ENCODE measurements at places on chromosomes 7 and 10.

GRCh38 chr7:128166603-128167041 is 74.5 kb upstream of the LEP start:
- no peak for DNase-seq

DNA sequence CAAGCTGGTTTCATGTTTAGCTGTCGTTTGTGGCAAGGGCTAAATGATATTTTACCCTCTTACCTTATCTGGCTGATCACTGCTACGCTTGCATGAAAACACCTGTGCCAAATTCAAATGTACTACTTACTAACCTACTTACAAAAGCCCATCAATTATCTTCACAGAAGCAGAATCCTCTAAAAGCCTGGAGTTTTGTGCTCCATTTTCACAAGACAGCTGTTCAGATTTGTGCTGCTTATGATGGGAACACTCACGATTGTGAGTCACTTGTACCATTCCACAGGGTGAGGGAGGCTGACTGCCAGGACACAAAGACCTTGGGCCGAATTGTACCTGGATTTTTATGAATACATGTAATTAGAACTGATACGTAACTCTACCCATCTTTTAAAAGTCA is 245.0 kb upstream of the NPY start:
- DNase-seq, result no peak

- no peak for DNase-seq
Measured at GRCh38 chr10:8636371-8636770, 581.9 kb downstream of the GATA3 start.

DNA sequence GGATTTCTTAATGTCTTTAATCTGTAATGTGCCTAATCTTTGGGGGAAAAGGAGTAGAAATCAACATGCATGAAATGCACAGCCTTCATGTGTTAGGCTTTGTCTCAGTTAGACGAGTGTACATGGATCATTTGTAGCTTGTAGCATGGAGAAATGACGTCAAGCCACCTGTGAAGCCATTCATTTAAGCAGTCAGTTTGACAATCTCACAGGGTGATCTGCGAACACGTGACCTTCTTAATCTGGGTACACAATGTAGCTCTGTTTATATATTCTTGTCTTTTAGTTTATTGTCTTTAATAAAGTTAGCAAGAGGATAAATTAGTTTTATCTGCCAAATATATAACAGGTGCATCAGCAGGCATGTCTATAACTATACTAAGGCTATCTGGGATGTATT is 351.9 kb upstream of the LRGUK start:
- DNase-seq, result no peak

GRCh38 chr10:102850025-102850518 is 4.0 kb upstream of the BORCS7 start:
- DNase-seq, result no peak

- DNase-seq, result no peak
Measured at GRCh38 chr7:124679586-124680225, 85.9 kb downstream of the GPR37 start.

- DNase-seq, result no peak
Measured at GRCh38 chr7:36986511-36986933, 262.2 kb upstream of the AOAH start.

DNA sequence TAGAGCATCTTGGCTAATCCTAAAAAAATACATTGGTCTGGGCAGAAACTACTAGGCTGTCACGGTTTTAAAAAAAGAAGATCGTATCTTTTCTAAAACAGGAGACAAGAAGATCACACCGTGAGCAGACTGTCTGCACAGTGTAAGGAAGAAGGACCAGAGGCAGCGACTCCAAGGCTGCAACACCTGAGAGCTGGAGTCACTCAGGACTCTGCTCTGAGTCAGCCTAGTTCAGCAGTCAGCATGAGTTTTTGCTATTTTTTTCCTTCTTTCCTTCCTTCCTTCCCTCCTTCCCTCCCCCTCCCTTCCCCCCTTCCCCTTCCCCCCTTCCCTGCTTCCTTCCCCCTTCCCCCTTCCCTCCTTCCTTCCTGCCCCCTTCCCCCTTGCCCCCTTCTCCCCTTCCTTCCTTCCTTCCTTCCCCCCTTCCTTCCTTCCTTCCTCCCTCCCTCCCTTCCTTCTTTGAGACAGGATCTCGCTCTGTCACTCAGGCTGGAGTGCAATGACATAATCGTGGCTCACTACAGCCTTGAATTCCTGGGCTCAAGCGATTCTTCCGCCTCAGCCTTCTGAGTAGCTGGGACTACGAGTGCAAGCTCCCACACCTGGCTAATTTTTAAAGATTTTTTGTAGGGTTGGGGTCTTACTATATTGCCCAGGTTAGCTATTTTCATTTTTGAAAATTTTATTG is 24.4 kb downstream of the BAG3 start:
- no peak for DNase-seq

GRCh38 chr7:71470326-71470725 is 338.4 kb downstream of the GALNT17 start:
- DNase-seq, result no peak

DNA sequence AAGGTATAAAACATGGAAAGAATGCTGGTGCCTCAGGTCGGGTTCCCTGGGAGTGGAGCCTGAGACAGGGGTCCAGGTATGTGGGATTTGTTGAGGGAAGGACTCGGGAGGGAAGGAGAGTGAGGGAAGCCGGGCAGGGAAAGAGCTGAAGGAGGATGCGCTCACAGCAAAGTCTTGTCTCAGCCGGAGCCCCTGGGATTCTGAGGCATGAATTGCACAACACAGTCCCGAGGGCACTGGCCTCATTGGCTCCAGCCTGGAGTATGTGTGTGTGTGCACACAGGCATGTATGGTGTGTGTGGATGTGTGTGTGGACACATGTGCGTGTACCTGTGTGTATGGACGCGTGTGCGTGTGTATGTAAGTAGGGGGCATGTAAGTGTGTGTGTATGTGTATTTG is 87.4 kb downstream of the WDFY4 start:
- no peak for DNase-seq

DNA sequence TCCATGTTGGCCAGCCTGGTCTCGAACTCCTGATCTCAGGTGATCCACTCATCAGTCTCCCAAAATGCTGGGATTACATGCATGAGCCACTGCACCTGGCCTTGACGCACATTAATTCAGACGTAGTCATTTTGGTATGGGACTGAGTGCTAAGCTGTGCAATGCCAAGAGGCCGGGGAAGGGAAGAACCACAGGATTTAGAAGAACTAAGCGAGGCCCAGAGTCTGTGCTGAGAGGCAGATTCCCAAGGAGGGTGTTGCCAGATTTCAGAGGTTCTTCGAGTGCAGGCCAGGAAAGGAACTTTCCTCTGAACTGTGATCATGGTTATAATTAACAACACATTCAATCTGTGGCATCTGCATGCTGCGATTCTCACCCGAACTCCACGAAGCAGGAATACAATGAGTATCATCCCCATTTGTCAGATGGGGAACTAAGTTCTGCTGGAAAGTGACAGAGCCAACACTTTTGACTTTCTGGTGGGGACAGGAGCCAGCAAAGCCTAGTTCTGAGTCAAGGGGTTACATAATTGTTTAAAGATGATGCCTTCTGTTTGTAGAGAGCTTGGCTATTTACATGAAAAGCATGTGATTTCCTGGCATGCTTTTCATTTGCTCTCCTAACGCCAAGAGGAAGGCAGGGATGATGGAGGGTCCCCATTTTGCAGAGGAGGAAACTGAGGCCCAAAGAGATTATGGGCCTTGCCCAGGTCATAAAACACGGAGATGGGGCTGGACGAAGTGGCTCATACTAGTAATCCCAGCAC is 6.2 kb upstream of the ZAN start:
- DNase-seq, result no peak

GRCh38 chr10:129548600-129548999 is 81.6 kb downstream of the MGMT start:
- DNase-seq, result no peak

DNA sequence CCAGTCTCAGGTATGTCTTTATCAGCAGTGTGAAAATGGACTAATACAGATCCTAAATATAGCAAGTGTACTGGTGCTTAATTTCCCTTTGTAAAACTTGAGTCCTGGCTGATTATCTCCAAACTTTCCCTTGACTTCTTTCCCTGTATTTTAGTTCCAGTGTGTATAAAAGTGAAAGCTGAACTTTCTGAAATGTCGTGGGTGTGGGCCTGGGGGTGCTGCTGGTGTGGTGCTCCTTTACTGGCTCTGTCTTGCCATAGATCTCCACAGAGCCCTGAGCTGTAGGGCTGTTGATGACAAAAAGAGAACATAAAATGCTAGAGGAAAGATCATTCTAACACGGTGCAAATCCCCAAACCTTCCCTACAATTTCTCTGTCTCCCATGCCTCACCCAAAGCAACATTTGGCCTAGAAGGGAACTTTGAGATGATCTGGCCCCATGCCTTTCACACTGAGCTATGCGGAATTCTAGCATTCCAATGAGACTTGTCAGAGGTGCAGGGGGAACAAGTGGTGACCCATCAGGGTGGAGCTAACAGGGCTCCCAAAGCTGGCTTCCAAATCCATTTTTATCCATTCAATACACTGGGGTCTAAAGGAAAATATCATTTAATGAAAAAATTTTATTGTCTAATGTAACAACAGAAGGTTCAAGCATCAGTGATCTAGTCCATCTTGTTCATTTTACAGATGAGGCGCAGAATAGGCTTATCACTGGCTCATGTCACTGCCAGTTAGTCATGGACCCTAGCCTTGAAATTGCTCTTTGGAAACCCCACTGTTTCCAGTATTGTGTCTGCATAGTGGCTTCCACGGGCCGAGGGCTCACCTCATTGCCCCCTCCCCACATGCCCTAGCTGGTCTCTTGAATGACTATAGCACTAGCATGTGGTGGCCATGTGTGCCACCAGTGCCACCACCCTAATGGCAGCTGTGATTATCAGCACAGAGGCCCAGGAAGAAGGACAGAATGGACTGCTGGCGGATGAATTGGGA is 1000.9 kb downstream of the LRMDA start:
- DNase-seq, result no peak

DNA sequence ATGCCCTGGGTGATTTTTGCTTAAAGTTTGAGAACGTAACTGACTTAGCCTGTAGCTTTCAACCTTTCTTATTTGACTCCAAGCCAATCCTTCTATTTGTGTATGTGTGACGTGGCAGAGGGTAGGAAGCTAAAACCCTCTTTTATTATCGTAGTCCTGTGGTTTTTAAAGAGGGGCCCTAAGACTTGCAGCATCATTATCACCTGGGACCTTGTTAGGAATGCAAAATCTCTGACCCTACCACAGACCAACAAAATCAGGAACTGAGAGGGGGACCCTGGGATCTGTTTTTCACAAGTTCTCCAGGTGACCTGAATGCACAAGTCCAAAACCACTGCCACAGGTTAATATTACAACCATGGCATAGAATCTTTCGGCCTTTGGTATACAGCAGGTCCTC is 80.1 kb downstream of the OSBPL3 start:
- DNase-seq, result peak; percentile 85

GRCh38 chr10:12417331-12417730 is 68.0 kb downstream of the CAMK1D start:
- DNase-seq, result no peak

DNA sequence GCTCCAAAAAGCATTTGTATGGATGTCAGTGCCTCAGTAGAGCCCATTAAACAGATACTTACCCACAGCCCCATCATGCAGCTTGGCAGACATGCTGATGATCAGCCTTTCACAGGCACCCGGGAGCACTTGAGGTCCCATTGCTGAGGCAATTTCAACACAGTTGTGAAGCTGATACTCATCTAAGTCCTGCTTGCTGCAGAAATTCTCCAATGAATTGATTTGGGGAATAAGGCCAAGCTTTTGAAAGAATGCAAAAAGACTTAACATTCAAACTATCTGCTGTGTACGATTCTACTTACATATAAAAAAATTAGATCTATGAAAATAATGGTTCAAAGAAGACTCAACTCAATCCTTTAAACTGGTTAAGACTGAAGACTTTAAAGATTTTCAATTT is 60.5 kb downstream of the LAMB4 start:
- no peak for DNase-seq

DNA sequence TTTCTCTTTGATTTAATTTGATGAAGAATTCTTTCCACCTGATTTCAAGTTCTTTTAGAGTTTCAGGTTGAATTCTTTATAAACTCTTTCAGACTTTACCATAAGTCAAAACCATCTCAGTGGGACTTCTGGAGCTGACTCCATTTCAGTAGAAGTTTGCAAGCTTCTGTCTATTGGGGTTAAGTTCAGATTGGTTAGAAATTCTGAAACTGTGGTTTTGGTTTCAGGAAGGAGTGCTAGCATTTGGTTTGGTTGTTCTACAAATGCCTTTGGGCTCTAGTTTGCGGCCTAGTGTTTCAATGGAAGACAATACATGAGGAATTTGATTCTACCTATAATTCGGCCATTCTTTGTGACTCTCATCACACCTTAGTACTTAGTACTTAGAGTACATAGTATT is 176.8 kb upstream of the RHOBTB1 start:
- peak; percentile 12 for DNase-seq

DNA sequence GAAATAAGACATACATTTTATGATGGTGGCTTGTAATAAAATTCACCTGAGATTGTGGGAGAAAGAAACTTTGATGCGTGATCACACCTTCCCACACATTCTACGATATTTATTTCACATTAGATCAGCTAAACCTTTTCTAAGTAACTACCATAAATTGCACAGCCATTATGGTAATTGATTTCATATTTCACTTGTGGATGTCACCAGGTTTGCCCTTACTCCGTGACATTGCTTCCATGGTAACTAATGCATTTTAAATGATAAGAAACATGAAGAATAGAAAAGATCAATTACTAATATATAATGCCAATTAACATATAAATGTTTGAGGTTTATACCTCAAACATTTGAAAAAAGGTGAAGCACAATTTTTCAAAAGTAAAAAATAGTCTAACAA is 35.8 kb upstream of the SMIM30 start:
- DNase-seq, result no peak

- DNase-seq, result no peak
Measured at GRCh38 chr7:142384493-142384922, 126.7 kb upstream of the PRSS58 start.

DNA sequence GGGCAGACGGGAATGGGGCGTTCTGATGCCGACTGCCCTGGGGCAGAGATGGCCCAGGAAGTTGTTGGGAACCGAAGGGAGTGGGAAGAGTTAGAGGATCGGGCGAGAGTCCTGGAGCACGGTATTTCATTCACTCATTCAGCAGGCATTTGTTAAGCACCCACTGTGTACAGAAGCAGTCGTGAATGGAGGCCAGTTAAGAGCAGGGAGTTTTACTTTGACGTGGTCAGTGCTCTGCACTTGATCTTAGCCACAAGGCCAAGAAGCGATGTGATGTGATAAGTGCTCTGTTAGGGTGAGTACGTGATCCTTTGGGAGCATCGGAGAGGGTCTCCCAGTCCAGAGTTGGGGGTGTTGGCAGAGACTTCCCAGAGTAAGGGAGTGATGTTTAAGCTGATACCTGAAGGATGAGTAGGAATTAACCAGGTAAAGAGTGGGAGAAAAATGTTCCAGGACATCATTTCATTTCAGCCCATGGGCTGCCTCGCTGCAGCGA is 890 bp downstream of the ZFYVE27 start:
- peak; percentile 33 for DNase-seq

DNA sequence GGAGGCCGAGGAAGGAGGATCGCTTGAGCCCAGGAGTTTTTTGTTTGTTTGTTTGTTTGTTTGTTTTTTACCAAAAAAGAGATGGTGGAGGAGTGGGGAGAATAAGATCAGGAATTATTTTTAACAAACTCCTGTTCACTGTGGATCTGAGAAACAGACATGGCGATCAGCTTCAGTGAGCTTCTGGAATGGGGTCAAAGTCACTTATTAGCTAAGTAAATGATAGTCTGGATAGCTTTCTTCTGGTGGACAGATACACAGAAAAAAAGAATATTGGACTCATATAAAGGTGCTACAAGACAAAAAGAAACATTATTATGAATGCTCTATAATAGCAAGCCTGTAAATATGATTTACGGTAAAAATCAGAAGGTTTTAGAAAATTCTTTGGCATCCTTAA is 85.1 kb downstream of the POU6F2 start:
- DNase-seq, result no peak

Data from GM12865 (cell line).